Umbilical cord (tissue), 2 donors: ENCODE measurements at places on chromosomes 5 and 9. TPM values are rescaled to one million over a fixed set of nuclear protein-coding genes. Genes with fewer than 3 reads are reported as not detected.

DNA sequence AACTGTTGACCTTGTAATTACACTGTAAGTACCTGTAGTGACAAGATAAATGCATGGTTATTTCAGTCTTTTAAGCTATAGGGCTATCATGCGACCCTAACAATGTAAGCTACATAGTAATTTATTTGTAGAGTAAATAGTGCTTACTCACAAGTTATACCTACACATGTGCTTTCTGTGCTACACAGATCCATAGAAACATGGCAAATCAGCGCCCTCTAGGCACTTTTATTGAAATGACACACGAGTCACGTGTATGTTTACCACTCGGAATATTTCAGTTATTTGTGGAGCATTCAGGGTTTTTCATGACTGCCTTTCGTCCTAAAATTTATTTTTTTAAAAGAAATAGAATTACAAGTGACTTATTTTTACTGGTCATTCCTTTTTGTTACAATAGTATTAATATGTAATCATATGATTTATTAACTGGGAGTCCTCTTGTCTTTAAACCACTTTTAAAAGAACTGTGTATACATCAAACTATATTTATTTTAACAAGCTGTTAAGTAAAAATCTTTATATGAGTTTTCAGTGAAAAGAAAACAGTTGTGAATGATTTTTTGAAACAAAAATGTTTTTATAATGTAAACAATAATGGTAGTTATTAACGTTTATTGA lies 1242.3 kb upstream of the WWC1 start:
- DNase-seq, result peak; percentile 43

DNA sequence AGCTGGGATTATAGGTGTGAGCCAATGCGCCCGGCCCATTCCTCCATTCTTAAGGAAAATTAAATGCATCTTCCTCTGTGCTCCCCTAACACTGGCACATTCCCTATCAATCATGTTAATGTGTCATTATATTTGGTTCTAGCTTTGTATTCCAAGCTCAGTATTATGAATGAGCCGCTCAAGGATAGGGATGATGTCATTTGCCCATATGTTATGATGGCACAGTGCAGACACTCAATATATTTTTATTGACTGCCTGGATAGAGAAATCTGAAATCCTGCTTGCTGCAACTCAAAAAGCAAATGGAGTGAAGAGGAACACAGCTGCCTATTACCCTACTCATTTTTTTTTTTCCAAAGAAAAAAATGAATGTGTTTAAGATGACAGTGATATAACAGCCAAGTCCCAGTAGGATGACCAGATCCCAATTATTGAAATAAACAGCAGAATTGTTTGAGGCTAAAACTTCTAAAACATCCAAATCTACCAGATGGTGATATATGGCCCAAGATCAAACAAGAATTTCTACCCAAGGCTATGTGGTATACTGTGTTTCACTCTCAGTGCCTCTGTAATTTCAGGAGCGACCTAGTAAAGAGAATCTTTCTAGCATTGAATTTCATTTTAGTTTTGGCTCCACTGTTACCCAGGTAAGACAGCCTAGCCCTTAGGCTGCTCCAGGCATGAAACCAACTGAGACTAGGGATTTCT lies 16.3 kb downstream of the SUSD1 start:
- DNase-seq, result no peak

DNA sequence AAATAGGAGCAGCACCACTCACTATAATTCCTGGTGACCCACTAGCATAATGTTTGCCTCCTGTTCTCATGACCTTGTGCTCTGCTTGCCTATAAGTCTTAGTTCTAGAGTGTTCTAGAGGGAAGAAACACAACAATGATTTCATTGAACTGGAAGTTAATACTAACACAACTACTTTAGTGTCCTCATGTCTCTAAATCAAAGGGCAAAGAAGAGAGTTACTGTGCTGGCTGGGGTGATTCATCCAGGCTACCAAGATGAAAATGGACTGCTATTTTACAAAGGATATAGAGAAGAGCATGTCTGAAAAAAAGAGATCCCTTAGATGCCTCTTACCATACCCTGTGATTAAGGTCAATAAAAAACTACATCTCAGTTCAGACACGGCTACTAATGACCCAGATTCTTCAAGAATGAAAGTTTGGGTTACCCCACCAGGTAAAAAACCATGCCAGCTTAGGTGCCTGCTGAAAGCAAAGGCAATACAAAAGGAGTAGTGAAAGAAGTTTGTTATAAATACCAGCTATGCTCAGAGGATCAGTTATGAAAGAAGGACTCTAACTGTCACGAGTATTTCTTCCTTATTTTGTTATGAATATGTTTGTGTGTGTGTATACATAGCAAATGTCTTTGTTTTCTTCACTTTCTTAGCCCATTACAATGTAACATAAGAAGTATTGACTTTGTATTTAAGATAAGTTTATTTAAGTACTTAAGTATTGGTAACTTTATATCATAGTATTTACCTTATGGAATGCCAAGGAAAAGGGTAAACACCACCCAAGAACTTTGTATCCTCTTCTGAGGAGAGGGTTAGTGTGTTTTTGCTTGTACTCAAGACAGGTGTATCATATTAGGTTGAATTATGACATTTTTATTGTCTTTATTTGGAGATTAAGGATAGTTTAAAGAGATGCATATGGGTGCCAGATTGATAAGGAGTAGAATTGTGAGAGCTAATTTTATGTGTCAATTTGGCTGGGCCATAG lies 314.1 kb upstream of the PTGER4 start:
- no peak for DNase-seq

- peak; percentile 72 for DNase-seq
Observed at GRCh38 chr9:5892456-5893133, 1.9 kb downstream of the MLANA start.

- DNase-seq, result no peak
Observed at GRCh38 chr5:124887223-124887622, 140.8 kb upstream of the ZNF608 start.

DNA sequence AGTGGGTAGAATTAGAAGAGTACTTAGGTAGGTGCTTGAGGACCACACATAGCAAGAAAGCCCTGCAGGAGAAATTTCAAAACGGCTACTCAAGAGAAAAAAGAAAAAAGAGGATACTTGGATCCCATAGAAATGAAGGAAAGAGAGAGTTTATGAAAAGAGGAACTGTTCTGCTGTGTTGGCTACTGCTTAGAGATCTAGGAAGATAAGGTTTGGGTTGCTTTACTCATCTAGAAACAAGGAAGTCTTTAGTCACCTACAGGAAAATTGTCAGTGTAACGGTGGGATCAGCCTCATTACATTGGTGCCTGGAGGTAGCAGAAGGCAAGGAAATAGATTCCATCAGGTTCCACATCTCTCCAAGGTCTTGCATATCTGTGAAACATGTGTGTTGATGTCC lies 14.8 kb upstream of the C5orf46 start:
- DNase-seq, result no peak

- no peak for DNase-seq
Observed at GRCh38 chr5:26024774-26025173, 1013.6 kb downstream of the CDH9 start.

- DNase-seq, result no peak
Observed at GRCh38 chr5:103256178-103256577, 2.4 kb upstream of the MACIR start.

GRCh38 chr9:124450241-124450924 lies at the start of gene ADGRD2:
Gene ADGRD2, plus strand, starts transcription at chr9:124450451. Its CDS starts 1,216 bp downstream, at chr9:124451667.
- DNase-seq, result peak; percentile 14

DNA sequence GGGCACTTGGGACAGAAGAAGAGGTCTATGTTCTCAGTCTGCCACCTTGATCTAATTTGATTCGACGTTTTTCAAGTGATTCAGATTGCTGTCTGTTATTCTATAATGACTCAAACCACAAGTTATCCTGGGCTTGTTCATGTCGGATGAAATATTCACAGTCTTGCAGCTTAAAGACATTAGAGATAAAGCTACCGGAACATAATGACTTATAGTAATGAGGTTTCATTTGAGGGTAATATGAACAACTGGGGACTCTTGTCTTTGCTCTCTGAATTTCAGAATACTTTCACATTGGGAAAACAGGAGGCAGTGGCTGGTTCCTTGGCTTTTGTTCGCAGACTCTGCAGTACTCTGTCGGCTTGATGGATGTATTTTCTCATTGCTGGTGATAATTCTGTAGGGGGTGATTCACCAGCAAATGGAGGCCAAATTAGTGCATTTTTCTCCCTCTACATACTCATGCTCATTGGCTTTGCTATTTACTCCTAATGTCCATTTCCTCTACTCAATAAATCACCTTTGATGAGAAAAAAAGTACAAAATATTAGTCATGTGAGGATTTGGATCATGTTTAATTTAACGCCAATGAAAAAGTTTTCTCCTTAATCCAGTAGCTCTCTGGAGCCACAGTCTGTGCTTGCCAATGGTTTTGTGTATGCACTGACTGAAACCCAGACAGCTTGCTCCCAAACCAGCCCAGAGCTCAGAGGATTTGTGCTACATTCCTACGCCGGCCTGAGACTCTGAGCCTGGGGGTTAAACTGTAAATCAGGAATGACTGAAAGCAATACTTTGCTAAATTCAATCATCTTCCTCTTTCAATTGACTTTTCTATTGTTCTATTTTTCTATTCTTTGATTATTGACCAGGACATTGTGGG lies 154.7 kb upstream of the ANKH start:
- DNase-seq, result peak; percentile 78

- DNase-seq, result no peak
Observed at GRCh38 chr5:147818290-147818689, 13.2 kb downstream of the SPINK1 start.

DNA sequence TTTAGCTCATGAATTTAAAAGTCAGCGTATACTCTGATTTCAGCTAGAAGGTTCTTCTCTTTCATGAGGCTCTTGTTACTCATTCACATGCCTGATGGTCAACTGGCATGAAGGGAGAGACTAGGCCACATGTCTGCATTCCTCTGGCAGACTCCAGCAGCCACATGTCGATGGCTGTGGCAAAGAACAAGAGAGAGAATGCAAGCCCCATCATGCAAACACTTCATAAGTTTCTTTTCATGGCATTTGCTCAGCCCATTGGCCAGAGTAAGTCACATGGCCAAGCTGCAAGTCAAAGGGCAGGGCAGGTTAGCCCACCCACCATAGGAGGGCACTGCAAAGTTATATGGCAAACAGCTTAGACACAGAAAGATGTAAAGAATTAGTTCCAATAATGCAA lies 5.4 kb downstream of the KCNV2 start:
- DNase-seq, result no peak

GRCh38 chr5:34833976-34834793 lies 4.8 kb upstream of the TTC23L start:
- DNase-seq, result no peak

DNA sequence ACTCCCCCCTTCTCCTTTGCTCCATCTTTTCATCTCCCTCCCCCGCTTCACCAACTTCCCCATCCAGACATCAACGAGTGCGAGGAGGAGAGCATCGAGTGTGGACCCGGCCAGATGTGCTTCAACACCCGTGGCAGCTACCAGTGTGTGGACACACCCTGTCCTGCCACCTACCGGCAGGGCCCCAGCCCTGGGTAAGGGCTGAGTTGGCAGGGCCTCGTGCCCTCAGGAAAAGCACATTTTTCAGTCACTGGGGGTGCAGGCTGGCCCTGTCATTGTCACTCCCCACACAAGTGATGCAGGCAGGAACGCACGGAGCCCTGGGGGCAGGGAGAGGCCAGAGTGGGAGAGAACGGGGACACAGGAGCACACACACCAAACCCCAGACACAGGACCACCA lies 12.4 kb upstream of the ASS1 start:
- DNase-seq, result no peak

GRCh38 chr9:129094387-129095169 lies 13.7 kb downstream of the DOLPP1 start:
- DNase-seq, result no peak

DNA sequence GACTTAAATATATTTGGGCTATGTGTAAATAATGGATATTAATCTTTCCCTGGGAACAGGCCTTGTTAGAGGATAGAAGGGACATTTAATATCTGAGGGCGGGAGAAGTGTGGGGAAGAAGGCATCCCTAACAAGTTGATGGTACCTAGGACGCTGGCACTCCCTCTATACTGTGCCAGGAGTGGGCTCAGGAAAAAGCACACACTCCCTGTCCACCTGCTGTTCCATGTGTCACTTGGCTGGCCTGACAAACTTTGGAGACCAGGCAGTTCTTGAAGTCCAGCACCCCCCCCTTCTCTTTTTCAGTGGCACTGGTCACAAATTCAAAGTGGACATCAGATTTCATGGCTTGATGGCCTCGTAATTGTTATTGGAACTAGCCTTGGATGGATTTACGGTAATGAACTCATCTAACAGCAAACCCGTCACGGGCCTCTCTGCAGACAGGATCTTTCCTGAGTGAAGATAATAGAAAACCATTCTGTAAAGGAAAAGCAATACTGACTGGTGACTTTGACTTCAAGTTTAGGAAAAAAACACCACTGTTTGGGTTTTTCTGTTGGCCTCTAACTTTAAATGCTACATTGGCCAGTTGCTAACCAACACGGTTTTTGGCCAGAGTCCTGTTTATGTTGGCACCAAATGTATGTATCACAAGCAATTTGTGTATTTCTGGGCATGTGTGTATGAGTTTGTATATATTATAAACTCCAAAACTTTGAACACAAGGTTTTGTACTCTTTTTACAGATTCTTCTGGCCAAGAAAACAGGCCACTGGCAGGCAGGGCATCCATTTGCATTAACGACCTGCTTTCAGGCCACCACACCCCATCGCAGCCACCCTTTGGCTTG lies 552.6 kb downstream of the CCDC171 start:
- no peak for DNase-seq

- DNase-seq, result peak; percentile 90
Observed at GRCh38 chr5:136769900-136770684, 404.7 kb upstream of the TRPC7 start.

- no peak for DNase-seq
Observed at GRCh38 chr5:67102708-67103107, 93.9 kb downstream of the CD180 start.

GRCh38 chr5:3517348-3517747 lies 78.3 kb upstream of the IRX1 start:
- no peak for DNase-seq

DNA sequence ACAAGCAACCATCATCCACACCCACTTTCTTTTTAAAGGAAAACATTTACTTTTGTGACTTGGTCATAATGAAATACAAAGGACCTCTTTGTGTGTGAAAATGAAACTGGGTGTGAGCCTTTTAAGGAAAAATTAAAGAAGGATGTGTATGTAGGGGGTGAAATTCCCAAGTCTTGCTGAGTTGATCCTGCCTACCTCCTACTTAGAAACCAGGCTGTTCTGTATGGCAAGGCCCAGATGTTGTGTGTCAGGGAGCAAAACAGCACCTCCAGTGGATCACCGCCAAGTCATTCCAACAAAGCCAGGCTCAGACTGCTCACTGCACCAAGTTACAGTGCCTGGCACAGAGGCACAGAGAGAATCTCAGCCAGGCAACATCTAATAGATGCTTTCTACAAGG lies 198.5 kb upstream of the FBN2 start:
- peak; percentile 26 for DNase-seq

- DNase-seq, result peak; percentile 65
Observed at GRCh38 chr5:173625673-173626504, 9.4 kb upstream of the BOD1 start.

ENTPD8 gene
- not detected for total RNA-seq

ADGRD2 gene
- total RNA-seq, result not detected

MAP1B gene
- 235 TPM for total RNA-seq

NR4A3 gene
- 7.7 TPM for total RNA-seq

ALDH1A1 gene
- 154 TPM for total RNA-seq

KYAT1 gene
- total RNA-seq, result 3.9 TPM

KIF20A gene
- 6.0 TPM for total RNA-seq
